ENCODE measurements at places on chromosomes 16 and 17.

DNA sequence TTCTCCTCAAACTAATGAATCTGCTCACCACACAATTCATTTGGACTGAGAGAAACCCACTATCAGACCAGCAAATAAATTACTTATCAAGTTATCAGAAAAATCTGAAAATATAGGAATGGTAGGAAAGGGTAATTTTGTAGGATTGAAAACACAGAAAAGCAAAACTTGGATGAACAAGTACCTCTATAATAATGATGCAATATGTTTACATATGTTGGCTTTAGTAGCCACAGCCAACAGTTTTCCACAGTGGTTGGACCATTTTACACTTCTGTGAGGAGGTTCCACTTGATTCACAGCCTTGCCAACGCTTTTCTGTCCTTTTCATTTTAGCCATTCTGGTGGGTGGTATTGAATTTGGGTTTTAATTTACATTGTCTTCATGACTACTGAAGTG, 10.6 kb upstream of the GINS3 start:
- no peaks in the 10 kb centered on the region for H3K36me3 ChIP-seq
- no peaks in the 10 kb centered on the region for H3K27me3 ChIP-seq
- H3K4me1 ChIP-seq, result no peaks in the 10 kb centered on the region
- no peak overlapping the region for H3K27ac ChIP-seq
- DNase-seq, result no peak

- no peaks in the 10 kb centered on the region for H3K36me3 ChIP-seq
- H3K4me3 ChIP-seq, result no peak overlapping the region
- no peak for DNase-seq
- H3K4me1 ChIP-seq, result peaks cover 12% of the 10 kb centered on the region
- H3K27ac ChIP-seq, result no peak overlapping the region
These were observed 23.7 kb upstream of the HLF start for GRCh38 chr17:55241097-55241496.

DNA sequence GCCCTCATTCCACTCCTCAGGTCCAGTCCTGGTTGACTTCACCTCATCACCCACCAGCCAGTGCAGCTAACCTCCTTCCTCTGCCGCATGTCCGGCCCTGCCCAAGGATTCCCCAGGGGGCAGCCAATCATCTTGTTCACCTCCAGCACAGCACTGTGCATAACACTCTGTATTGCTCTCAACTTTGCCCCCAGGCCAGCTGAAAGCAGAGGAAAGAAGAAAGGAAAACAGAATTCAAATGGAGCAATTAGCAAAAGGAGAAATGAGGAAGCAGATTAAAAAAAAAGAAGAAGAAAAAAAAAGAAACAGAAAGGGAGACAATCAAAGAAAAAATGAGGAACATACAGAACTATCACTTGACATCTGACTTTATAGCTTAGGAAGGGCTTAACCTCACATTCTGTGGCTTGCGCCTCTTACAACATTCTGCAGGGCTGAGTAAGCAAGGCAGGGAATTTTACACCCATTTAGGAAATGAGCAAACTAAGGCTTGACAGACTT, 26.1 kb downstream of the GAS7 start:
- DNase-seq, result no peak
- H3K27me3 ChIP-seq, result no peaks in the 10 kb centered on the region
- no peak overlapping the region for H3K27ac ChIP-seq

DNA sequence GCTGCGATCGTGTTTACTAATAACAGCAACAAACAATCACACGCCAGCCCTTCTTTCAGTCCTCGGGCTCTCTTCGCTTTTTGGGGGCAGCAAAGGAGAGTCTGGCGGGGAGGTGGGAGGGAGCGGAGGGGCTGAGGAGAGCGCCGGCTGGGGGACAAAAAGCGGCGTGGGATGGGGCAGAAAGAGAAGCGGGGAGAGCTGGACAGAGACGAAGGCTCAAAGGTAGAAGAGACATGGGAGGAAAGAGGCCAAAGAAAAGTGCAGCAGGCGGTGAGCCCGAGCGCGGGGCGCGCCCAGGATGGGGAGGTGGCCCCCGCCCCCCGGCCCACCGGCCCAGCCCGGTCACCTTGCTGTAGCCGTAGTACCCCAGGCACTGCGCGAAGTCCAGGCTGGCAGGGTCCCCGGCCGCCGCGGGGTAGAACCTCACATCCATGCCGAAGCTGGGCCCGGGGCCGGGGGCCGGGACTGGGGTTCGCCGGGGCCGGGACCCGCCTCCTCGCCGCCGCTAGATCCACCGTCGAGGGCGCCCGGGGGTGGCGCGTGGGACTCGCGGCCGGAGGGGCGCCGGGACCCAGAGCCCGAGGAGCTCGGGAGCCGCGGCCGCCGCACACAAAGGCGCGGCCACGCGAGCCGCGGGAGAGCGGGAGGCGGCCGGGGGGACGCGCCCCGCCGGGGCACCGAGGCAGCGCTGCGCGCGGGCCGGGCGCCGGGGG, 496 bp downstream of the TOX3 start:
- peaks cover 17% of the 10 kb centered on the region for H3K27me3 ChIP-seq
- H3K27ac ChIP-seq, result no peak overlapping the region
- H3K36me3 ChIP-seq, result no peaks in the 10 kb centered on the region
- H3K4me3 ChIP-seq, result no peak overlapping the region
- peaks cover 21% of the 10 kb centered on the region for H3K4me1 ChIP-seq

GRCh38 chr16:66574081-66574480, 5.2 kb upstream of the CMTM2 start:
- no peak overlapping the region for H3K4me3 ChIP-seq
- H3K27me3 ChIP-seq, result no peaks in the 10 kb centered on the region
- H3K36me3 ChIP-seq, result no peaks in the 10 kb centered on the region
- no peak overlapping the region for H3K27ac ChIP-seq
- H3K4me1 ChIP-seq, result peaks cover 15% of the 10 kb centered on the region
- no peak for DNase-seq

DNA sequence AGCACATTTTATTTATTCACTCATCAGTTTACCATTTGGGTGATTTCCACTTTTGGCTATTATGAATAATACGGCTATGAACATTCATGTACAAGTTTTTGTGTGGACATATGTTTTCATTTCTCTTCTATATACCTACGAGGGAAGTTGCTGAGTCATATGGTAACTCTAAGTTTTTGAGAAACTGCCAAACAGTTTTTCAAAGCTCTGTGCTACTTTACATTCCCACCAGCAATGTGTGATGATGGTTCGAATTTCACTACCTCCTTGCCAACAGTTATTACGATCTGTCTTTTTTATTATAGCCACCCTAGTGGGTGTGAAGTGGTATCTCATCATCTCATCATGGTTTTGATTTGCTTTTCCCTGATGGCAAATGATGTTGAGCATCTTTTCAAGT, 63.7 kb upstream of the MRTFB start:
- no peak overlapping the region for H3K27ac ChIP-seq
- no peaks in the 10 kb centered on the region for H3K27me3 ChIP-seq
- no peaks in the 10 kb centered on the region for H3K36me3 ChIP-seq
- DNase-seq, result no peak

DNA sequence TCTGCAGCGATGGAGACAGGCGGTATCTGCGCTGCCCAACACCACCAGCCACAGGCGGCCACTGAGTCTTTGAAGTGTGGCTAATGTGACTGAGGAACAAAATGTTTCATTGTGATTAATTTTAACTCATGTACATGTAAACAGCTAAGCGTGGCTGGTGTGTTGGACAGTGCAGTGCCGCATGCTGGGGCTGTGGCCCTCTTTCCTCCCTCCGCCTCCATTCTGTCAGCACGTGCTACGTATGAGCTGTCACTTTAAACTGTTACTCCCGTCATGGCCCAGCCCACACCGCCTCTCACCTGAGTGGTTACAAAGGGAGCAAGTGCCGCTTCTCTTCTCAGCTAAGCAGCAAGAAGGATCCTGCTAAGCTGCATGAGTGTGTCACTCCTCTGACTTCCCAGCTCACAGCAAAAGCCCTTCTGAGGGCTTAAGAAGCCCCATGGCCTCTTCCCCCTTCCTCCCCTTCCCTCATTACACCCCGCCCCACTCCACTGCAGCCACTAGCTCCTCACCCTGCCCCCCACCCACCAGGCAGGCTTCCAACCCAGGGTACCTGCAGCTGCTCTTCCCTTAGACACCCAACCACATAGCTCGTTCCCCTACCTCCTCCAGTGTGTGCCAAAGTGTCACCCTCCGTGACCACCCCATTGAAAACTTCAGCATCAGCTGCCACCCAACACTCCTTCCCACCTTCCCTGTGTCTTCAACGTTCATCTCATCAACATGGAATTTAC, 15.0 kb downstream of the HASPIN start:
- H3K4me3 ChIP-seq, result peak overlapping the region; percentile 12
- no peaks in the 10 kb centered on the region for H3K27me3 ChIP-seq
- DNase-seq, result peak; percentile 88
- no peaks in the 10 kb centered on the region for H3K36me3 ChIP-seq
- H3K4me1 ChIP-seq, result peaks cover 21% of the 10 kb centered on the region

- H3K27ac ChIP-seq, result no peak overlapping the region
- DNase-seq, result no peak
These were observed 11.4 kb upstream of the ARHGAP23 start for GRCh38 chr17:38416840-38417209.

- DNase-seq, result no peak
- H3K36me3 ChIP-seq, result no peaks in the 10 kb centered on the region
- no peak overlapping the region for H3K27ac ChIP-seq
These were observed 711.1 kb upstream of the SOX9 start for GRCh38 chr17:71409712-71410111.

DNA sequence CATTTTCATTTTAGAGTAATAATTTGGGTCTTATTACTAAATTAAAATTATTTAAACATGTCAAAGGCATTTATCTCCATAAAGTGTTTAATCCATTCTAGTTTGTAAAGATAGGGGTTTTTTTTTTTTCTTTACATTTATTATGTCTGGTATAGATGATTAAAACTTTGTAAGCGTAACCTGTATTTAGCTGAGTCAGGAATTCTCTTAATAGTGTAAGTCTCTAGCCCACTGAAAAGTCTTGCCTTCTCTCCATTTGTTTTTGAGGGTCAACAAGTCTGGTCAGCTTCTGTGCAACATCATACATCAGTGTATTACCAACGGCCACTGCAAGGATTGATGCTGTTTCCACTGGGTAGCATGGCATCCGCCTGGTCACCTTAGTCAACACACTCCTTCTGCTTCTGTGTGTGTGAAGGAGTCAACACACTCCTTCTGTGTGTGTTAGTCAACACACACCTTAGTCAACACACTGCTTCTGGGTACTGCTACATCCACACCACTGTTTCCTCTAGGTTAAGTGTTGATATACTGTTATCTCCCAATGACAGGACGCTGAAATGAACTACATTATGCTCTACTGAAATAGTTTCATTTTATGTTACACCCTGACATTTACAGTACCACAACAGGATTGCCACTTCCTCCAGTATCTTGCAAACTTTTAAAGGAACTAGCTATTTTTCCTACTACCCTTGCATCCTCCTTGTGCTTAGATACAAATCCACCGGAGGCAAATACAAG, 37.3 kb upstream of the VWA3A start:
- no peak for DNase-seq
- H3K4me1 ChIP-seq, result no peaks in the 10 kb centered on the region
- H3K4me3 ChIP-seq, result no peak overlapping the region

GRCh38 chr17:9968881-9969280, 63.8 kb upstream of the RCVRN start:
- no peak overlapping the region for H3K4me3 ChIP-seq
- peaks cover 1% of the 10 kb centered on the region for H3K4me1 ChIP-seq
- H3K27me3 ChIP-seq, result no peaks in the 10 kb centered on the region
- no peak overlapping the region for H3K27ac ChIP-seq

DNA sequence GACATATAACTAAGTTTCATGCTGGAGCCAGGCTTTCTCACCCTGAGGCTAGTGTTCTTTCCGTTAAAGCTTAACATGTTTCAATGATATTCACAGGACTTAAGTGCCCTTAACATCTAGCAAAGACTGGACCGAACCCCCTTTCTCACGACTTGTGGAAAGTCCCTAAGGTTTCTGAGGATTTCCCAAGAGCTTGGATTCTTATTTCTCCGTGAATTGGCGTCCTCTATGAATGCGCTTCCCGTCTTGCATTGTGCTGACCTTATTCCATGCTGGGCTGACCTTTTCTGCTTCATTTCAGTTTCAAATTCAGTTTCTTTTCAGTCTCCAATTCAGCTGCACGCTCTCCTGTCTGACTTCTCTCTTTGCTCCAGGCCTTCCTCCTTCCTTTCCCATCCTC, 206.4 kb downstream of the HS3ST3A1 start:
- no peak for DNase-seq
- no peak overlapping the region for H3K4me3 ChIP-seq
- H3K27ac ChIP-seq, result no peak overlapping the region
- H3K4me1 ChIP-seq, result no peaks in the 10 kb centered on the region
- no peaks in the 10 kb centered on the region for H3K27me3 ChIP-seq

GRCh38 chr16:783404-784161, 4.6 kb downstream of the RPUSD1 start:
- H3K27ac ChIP-seq, result no peak overlapping the region
- H3K4me1 ChIP-seq, result peaks cover 7% of the 10 kb centered on the region
- H3K4me3 ChIP-seq, result no peak overlapping the region
- no peaks in the 10 kb centered on the region for H3K36me3 ChIP-seq

GRCh38 chr17:77285594-77286390, 145.0 kb downstream of the SEC14L1 start:
- peaks cover 65% of the 10 kb centered on the region for H3K4me1 ChIP-seq
- H3K27me3 ChIP-seq, result no peaks in the 10 kb centered on the region
- H3K36me3 ChIP-seq, result no peaks in the 10 kb centered on the region
- peak; percentile 72 for DNase-seq
- H3K4me3 ChIP-seq, result no peak overlapping the region

GRCh38 chr16:14334366-14335080, 263.4 kb downstream of the MRTFB start:
- no peak overlapping the region for H3K27ac ChIP-seq
- H3K4me1 ChIP-seq, result peaks cover 7% of the 10 kb centered on the region

DNA sequence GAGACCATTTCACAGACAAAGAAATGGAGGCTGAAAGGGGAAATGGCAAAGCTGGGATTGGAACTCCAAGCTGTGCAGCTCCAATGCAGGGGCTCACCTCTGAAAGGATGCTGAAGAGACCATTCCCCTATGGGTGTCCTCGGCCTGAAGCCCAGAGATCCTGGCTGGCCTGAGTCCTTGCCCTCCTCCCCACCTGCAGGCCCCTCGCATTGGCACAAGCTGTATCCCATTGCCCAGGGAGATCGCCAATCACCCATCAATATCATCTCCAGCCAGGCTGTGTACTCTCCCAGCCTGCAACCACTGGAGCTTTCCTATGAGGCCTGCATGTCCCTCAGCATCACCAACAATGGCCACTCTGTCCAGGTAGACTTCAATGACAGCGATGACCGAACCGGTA, 2.6 kb downstream of the CA7 start:
- H3K4me1 ChIP-seq, result peaks cover 12% of the 10 kb centered on the region
- H3K4me3 ChIP-seq, result no peak overlapping the region
- H3K27ac ChIP-seq, result no peak overlapping the region
- no peaks in the 10 kb centered on the region for H3K36me3 ChIP-seq
- no peak for DNase-seq
